Left ventricle myocardium superior (tissue), 1 donor: ENCODE measurements at places on chromosomes 6 and 20.

DNA sequence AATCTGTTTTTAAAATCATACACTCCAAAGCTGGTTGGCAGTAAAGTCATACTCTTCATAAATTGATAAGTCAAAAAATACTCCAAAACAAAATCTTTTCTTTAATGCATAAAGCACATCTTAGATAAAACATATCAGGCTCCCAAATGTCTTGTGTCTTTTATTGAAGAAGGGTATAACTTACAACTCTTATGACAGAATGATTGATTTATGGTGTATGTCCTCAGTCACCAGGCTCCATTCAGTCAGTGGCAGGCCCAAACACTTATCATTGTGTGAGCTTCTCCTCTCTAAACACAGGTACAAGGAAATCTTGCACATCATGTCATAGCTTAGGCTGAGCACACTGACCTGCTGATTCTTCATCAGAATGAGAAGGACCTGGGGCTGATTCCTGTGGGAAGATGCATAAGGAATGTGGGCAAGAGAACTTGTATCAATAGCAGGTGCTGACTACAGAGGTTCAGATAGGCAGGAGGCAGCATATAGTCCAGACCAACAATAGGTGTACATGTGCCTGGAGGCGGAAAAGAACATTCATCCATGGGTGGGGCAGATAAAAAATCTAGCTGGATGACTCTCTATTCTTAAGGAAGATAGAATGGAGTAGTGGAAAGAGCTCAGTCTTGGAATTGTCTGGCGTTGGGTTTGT, 1.9 kb downstream of the CALHM5 start:
- DNase-seq, result no peak

- no peak for DNase-seq
These were observed 182.8 kb downstream of the UNC5CL start for GRCh38 chr6:40856271-40856670.

DNA sequence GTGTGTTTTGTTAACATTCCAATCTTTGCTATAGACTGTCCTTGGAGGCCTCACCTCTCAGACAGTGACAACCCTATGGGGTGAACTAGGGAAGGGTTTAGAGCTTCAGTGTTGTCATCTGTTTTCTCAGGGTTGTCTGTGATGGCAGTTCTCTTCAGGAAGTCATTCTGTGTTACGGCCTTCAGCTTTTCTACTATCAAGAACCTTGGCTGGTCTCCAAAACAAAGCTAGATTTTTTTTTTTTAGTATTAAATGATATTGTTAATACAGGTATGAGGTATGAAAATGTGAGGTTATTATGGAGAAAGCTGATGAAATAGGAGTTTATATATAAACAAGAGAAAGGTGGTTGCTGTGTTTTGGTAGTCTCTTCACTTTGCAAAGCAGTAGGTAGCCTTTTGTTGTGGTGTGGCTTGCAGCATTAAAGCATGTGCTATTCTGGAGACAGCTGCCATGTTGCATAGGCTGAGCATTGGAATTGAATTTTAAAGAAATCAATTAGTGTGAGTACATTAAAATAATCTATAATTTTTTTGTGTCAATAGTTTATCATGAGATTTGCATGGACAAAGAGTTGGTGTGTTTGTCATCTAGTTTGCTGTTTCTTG, 162.6 kb downstream of the CARMIL1 start:
- DNase-seq, result no peak

DNA sequence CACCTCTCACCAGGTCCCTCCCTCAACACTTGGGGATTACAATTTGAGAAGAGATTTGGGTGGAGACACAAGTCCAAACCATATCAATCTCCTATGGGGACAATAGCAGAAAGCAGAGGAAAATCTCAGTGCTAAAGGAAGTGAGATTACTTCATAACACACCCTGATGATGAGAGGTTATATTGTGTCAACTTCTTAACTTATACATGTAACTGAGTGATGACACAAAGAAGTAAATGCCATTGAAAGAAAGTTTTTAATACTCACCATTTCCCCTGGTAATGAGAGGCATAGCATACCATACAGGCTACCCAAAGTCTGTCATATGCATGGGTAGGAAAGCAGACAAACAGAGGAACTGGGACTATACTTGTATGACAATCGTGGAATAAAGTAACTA, 137.2 kb downstream of the MMUT start:
- no peak for DNase-seq

- no peak for DNase-seq
These were observed 226.5 kb downstream of the CBLN4 start for GRCh38 chr20:55778796-55779195.

GRCh38 chr6:18391023-18391422, 3.9 kb downstream of the RNF144B start:
- DNase-seq, result no peak

GRCh38 chr6:1040393-1040792, 271.5 kb upstream of the FOXQ1 start:
- no peak for DNase-seq

GRCh38 chr20:32201977-32202363, 5.6 kb downstream of the PLAGL2 start:
- DNase-seq, result no peak
